ENCODE measurements at places on chromosomes 1 and 21.

DNA sequence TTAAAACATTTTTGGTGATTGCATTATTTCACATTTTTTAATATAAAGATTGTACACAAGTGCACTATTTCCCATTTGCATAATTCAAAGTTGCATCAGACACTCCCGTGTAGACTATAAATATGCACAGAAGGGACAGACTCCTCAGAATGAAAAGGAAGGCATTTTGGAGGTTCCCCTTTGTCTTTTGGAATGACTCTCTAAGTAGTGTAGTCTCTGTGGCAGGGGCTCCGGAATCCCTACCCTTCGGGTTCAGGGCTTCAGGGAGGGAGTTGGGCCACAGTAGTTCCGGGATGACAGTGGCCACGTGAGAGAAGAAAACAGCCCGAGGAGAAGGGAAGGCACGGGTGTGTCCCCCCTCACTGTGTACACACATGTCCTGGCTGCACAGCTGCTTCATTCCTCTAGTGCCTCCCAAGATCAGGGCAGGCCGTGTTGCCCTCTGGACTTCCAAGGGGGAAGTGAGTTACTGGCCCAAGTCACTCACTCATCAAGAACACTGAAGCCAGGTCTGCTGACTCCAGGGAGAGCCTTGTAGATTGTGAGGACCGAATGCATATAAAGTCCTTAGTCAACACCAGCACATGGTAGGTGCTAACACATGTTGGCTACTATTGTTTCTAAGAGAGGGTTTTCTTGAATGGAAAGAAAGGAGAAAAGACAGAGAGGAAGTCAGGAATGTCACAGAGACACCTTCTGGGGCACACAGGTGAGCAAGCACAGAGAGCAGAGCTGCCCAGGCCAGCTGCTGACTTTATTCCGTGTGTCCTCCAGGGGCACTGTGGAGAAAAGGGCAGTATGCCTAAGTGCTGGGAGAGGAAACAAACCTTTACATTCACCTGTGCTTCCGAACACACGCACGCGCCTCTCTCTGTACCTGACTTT, 39.8 kb downstream of the LHX4 start:
- peak; percentile 31 for DNase-seq

DNA sequence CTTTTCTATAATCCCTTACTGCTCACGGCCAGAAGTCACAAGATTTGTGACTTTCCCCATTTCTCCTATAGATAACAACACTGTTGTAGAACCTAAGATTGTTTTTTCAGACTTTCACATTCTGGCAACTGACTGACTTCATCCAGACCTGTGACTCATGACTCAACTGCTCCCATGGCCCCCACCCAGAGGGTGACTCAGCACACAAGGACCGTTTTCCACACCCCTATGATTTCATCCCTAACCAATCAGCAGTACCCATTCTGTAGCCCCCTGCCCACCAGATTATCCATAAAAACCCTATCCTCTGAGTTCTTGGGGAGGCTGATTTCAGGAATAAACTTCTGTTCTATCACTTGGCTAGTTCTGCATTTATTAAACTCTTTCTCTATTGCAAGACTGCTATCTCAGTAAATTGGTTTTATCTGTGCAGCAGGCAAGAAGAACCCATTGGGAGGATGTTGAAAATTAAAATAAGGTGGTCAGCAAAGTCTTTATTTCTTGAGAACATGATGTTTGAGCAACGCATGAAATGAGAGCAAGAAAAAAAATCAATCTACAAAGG, 79.7 kb downstream of the NGF start:
- no peak for DNase-seq

DNA sequence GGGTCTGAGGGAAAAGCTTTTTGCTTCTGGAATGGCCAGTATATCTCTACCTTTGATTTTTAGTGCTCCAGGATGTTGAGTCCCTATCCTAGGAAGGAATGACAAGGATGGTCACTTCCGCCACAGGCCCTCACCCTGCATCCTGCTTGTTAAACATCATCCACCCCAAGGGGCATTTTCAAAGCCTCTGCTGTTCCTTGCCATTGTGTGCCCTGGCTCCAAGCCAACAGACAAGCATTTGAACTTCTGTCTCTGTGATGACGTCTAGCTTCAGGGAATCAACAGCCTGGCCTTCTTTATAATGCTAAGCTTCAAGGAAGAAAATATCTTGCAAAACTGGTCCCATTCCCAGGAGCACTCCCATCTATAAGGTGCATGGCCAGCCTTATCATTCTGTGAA, 12.3 kb upstream of the JAM2 start:
- no peak for DNase-seq

DNA sequence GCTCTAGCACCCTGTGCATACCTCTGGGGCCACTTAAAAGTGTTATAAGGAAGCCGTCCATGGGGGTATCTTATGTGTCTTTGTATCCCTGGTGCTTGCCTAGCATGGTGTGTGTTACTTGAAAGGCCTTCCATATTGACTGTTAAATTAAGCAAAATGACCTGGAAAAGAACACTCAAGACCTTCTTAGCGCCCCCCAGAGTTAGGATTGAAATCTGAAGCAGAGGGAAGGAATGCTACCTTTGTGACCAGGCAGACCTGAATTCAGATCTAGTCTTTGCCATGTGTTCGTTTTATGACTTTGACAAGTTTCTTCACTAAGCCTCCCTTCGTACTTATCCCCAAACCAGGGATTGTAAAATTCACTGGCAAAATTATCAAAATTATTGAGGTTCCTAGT, 59.9 kb downstream of the SLC22A15 start:
- DNase-seq, result no peak

DNA sequence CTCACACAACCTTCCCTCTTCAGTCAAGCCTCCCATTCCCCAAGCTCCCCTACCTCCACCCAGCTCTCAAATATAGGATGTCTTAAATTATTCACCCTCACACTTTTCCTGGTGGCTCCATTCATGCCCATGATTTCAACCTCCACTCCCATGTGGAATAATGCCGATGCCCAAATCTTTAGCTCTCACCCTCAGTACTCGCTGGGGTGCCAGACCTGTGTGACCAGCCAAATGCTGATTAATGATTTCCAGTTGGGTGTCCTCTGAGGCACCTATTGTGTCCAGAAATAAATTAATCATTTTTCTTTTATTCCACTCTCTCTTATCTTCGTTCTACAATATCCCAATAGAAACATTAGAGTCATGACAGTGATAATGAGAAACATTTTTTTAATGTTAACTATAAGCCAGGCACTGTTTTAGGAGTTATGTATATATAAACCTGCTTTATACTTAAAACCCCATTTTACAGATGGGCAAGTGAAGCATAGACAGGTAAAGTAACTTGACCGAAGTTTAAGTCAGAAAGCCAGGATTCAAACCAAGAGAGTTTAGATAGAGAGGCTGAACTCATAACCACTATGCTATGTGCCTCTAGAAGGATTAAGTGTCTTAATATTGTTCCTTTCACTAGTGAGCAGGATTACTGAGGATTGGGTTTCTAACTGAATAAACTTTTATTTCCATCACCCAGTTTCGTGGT, 209.7 kb downstream of the DUSP10 start:
- DNase-seq, result no peak

DNA sequence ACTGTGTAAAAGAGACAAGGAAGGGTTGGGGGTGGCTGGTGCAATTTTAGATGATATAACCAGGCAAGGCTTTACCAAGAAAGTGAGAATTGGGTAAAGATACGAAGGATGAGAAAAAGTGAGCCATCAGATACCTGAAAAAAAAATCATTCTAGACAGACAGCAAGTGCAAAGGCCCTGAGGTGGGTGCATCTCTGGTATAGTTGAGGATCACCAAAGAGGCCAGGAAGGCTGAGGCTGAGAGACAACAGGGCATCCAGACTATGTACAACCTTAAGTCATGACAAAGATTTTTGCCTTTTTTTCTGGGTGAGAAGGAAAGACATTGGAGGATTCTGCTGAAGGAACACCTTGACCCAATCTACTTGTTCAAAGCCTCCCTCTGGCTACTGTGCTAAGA, 29.9 kb downstream of the RXRG start:
- DNase-seq, result no peak

GRCh38 chr1:43235451-43236121, 34.2 kb upstream of the TMEM125 start:
- no peak for DNase-seq

GRCh38 chr1:32759521-32759981, 57.0 kb upstream of the SYNC start:
- DNase-seq, result no peak

GRCh38 chr1:63326106-63326472, 3.7 kb downstream of the FOXD3 start:
- no peak for DNase-seq

DNA sequence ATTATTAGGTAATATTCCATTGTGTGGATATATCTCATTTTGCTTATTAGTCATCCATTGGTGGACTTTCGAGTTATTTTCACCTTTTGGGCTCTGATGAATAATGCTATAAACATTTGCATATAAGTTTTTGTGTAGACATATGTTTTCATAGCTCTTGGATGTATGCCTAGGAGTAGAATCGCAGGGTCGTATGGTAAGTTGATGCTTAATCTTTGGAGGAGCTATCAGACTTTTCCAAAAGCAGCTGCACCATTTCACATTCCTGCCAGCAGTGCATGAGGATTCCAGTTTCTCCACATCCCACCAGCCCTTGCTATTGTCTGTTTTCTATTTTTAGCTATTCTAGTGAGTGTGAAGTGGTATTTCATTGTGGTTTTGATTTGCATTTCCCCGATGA, 120.3 kb upstream of the TMEM51 start:
- no peak for DNase-seq

DNA sequence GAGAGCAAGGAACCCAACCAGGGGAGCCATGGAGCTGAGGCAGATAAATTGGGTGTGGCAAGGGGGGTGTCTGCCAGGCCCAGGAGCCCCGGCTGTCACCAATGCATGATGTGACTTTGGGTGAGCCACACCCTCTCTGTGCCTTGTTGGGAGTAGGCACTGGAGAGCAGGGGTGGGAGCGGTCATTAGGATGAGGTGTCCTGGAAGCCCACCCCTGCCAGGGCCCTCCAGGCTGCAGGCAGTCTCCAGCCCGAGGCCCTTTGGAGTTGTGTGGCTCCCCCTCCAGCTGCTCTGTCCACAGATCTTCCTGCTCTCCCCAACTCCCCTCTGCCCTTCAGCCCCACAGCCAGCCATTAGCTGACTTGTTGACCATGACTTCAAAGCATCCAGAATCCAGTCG, 11.4 kb downstream of the MX2 start:
- no peak for DNase-seq

- DNase-seq, result no peak
Observed at GRCh38 chr1:230737622-230738262, 9.4 kb upstream of the CAPN9 start.

DNA sequence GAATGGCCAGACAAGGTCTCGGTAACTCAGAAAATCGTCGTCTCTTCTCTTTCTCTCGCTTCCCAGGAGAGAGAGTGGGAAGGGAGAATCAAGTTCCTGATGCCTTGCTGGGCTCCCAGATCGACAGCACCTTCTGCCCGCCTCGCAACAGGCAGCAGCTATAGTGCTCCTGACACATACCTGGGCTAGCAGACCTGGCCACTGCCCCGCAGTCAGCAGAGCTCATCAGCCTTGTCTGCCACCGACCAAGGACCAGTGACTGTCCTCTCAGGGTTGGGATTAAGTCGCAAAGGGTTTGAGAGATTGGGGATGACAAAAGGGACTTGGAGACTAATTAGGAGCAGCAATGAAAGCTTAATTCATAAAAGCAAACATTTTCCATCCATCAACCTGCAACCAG, 4.1 kb downstream of the RUNX3 start:
- DNase-seq, result no peak

DNA sequence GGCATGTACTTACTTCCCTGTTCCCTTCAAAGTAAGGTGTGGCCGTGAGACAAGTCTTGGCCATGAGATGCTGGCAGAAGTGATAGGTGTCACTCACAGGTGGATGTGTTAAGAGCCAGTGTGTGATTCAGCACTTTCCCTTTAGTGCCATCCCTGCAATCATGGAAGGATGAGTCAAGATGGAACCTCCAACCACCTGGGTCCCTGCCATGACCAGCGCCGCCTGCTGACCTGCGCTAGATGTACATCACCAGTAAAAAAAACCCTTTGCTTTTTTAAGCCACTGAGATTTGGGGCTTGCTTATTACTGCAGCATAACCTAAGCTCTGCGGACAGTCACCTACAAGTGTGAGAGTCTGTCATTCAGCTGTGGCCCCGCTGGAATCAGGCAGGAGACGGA, 71.7 kb downstream of the TOMM20 start:
- no peak for DNase-seq

GRCh38 chr1:161083748-161084596, 5.4 kb downstream of the NECTIN4 start:
- DNase-seq, result no peak

- DNase-seq, result no peak
Observed at GRCh38 chr1:145898756-145899155, 11.1 kb downstream of the ITGA10 start.

GRCh38 chr1:160178731-160179130, 11.6 kb upstream of the CASQ1 start:
- DNase-seq, result no peak

GRCh38 chr1:205064301-205064700, 20.0 kb downstream of the TMEM81 start:
- DNase-seq, result no peak

- DNase-seq, result no peak
Observed at GRCh38 chr1:15940110-15941043, 35.5 kb downstream of the ZBTB17 start.

- DNase-seq, result no peak
Observed at GRCh38 chr1:2882966-2883696, 81.6 kb upstream of the TTC34 start.

- no peak for DNase-seq
Observed at GRCh38 chr1:244160455-244161235, 109.6 kb downstream of the ZBTB18 start.

GRCh38 chr1:32521165-32521564, 18.1 kb upstream of the ZBTB8A start:
- no peak for DNase-seq

GRCh38 chr1:59146651-59147358, 150.1 kb upstream of the FGGY start:
- DNase-seq, result no peak

- DNase-seq, result peak; percentile 1
Observed at GRCh38 chr1:188782220-188782841, 1695.3 kb downstream of the BRINP3 start.

- DNase-seq, result no peak
Observed at GRCh38 chr1:115761601-115762302, 6.8 kb downstream of the CASQ2 start.

DNA sequence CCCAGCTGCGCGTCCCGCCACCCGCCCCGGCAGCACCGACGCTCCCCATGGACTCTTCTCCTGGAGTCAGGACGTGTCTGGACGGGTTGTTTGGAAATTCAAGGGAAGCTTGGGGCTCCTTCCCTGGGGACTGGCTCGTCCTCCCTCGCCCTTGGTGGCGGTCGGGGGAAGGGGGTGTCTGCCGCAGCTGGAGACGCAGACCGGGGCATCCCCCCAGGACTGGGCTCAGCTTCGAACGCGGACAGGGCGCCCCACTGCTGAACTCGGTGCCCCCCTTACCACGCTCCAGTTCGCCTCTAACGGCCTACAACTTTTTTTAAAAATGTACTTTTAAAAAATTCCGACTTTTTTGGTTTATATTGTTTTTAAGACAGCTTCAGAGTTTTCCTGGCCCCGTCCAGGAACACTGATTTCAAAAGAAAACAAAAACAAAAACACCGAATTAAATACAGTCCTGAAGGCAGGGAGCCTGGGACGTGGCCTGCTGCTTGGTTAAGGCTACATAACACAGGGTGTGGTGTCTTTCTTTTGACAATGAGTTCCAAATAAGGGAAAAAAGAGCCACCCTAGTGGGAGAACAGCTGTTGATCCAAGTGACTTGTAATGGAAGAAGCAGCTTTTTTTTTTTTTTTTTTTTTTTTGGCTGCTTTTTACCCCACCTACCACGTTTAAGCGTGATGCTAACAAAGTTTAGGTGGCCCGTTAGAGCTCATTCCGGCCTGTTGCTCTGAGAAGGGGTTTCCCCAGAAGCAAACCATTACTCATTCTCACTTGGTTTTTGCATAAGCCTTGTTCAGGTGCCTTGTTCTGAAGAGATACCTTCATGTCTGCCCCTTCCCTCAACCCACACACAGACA, 862 bp upstream of the DIPK1A start:
- DNase-seq, result no peak

Measured in NCI-H2107 (cell line).